ENCODE measurements at places on chromosomes 3 and 15.

GRCh38 chr15:63133786-63134185 lies 12.1 kb downstream of the LACTB start:
- peak; percentile 45 for DNase-seq

- no peak for DNase-seq
These were observed 332.3 kb downstream of the THSD4 start for GRCh38 chr15:71447328-71448250.

DNA sequence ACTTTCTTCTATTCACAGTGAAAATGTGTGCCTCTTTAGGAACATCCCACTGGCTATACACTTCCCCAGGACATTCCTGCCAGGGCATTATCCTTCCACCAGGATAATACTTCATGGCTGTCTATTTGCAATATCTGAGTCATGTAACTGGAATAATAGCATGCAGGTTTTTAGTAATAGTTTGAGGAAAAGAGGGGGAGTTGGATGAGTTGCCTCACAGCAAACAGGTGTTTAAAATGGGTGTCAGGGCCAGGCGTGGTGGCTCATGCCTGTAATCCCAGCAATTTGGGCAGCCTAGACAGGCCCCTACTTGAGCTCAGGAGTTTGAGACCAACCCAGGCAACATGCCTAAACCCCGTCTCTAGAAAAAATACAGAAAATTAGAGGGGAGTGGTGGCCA lies 585.9 kb downstream of the DIPK2A start:
- DNase-seq, result no peak

DNA sequence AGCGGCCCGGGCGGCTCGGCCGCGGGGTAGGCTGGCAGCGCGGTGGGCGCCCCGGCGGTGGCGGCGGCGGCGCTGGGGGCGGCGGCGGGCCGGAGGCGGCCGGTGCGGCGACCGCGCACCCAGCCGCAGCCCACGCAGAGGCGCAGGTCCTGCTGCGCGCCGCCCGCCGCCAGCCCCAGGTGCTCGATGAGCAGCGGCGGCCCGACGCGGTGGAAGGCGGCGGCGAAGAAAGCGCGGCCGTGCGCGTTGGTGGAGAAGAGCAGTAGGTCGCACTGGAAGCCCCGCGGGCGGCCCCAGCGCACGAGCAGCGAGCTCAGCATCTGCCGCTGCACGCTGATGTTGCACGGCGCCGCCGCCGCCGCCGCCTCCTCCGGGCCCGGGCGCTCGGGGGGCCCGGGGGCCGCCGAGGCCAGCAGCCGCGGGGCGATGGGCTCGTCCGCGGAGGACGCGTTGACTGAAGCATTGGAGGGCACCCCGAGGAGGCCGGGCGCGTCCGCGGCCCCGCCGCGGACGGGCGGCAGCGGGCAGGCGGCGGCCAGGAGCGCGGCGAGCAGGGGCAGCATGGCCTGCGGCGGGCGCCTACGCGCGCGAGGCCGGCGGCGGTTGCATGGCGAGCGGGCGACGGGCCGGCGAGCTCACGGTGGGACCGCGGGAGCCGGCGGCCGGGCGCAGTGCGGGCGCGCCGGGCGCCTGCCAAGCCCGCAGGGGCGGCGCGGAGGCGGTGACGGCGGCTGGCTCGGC lies 452 bp downstream of the TMEM158 start:
- DNase-seq, result peak; percentile 50

GRCh38 chr15:68784206-68784605 lies 36.5 kb downstream of the ANP32A start:
- DNase-seq, result no peak

DNA sequence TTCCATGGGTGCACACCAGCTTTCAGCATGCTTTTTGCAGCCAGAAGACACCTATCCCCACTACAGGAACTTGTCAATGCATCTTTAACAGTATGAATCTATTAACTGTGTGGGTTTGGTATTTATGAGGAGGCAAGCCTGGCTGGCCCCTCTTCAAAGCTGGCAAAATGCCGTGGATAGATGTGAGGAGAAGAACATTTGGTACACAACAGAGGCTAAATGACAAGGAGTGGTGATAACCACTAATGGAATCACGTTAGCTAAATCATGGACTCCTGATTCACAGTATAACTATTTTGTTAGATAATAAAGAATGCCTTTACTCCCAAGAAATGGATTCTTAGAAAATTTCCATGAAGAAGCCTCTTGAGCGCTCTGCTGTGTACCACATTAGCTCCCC lies 187.2 kb downstream of the CLSTN2 start:
- no peak for DNase-seq

- DNase-seq, result no peak
These were observed 81.2 kb downstream of the ZNF621 start for GRCh38 chr3:40605960-40606359.

DNA sequence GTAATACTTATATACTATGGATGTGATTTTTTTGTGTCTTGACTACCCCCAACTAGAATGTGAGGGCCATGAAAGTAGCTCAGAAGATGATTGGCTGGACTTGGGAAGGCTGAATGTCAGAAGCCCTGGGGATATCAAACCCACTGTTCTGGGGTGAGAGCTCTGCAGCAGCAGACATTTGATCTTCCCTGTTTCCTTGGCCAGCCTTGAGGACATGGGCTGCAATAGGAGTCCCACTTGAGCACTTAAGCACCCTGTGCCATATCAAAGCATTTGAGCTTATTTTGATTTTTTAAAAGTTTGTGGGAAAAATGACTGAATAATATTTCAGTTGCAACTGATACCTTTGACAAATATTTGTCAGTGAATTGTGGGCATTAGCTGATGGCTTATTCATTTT lies 21.7 kb downstream of the GTF2E1 start:
- DNase-seq, result no peak

GRCh38 chr3:43038010-43038409 lies 58.9 kb downstream of the GASK1A start:
- DNase-seq, result no peak
